Stimulated activated CD4-positive, alpha-beta T cell treated with anti-CD3 and anti-CD28 coated beads, Interleukin-2, amount 100 ng/mL, for 24 hours (primary cell): ENCODE measurements at places on chromosomes 2 and 18.

DNA sequence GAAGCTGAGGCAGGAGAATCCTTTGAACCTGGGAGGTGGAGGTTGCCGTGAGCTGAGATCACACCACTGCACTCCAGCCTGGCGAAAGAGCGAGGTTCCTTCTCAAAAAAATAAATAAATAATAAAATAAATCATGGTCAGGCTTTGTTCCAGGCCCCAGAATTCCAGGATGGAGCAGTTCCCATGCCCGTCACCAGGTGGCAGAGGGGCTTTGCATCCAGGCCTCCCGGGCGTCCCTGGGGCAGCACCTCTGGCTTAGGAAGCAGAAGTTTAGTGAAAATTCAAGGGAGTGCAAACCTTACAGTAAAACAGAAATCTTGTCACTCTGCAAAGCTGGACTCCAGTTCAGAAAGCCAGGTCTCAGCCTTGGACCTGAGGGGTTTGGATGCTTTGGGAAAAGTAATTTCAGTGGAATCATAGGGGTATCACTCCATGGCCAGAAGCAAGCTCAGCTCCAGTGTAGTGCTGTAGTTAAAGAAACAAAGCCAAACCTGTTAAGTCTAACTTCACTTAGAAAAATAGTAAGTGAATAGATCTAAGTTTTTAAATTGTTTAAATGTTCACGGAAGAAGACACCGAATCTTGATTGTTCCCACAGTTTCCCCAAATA, 512.7 kb downstream of the CMPK2 start:
- DNase-seq, result peak; percentile 10

GRCh38 chr18:47800248-47800647, 130.2 kb downstream of the SMAD2 start:
- no peak for DNase-seq

DNA sequence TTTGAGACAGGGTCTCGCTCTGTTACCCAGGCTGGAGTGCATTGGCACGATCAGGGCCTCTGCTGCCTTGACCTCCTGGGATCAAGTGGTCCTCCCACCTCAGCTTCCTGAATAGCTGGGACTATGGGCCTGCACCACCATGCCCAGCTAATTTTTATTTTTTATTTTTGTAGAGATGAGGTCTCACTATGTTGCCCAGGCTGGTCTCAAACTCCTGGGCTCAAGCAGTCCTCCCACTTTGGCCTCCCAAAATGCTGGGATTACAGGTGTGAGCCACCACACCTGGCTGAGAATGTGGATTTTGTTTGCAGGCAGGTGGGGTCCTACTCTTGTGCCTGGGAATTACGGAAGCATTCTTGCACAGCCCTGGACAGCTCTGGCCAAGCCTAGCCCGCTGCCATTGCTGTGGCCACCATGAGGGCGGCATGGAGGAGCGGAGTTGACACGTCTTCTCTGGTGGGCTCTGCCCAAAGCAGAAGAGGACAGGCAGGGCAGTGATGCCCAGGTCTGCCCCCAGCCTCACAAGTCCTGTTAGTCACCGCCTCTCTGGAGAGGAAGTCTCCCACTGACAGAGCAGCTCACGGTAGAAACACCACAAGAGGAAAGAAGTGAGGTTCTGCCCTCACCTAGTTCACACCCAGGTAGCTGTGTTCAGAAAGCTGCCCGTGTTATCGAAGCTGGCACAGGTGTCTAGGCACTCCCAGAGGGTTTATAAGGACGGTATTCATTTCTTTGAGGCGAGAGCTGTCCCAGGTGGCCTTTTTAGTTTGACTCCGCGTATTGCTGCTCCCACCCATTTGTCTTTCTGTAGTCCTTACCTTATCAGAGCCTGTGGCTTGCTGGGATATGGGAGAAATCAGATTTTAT, 46.2 kb downstream of the ARMC9 start:
- no peak for DNase-seq

DNA sequence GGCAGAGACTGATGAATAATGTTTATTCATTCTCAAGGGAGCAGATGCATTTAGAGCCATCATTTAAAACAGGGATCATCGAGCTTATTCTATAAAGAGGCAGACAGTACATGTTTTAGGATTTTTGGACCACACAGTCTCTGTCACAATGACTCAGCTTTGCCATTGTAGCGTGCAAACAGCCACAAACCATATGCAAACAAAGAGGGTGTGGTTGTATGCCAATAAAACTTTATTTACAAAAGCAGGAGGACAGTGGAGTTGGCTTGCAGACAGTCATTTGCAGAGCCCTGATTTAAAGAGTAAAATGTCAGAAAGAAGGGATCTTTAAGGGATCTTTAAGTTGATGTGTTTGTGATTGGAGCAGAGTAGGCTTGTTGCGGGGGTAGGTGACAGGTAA, 51.5 kb downstream of the SMIM21 start:
- DNase-seq, result no peak

GRCh38 chr18:24427484-24427883, 1.0 kb downstream of the IMPACT start:
- DNase-seq, result no peak

GRCh38 chr2:64119369-64119768, 24.9 kb downstream of the PELI1 start:
- DNase-seq, result no peak

- DNase-seq, result no peak
Measured at GRCh38 chr2:241810307-241811200, 1.6 kb downstream of the NEU4 start.

- peak; percentile 8 for DNase-seq
Measured at GRCh38 chr2:41495050-41495449, 552.8 kb upstream of the PKDCC start.

- DNase-seq, result peak; percentile 70
Measured at GRCh38 chr2:42809819-42810120, 17.4 kb upstream of the HAAO start.

- peak; percentile 86 for DNase-seq
Measured at GRCh38 chr2:219057709-219058540, 2.8 kb downstream of the IHH start.

DNA sequence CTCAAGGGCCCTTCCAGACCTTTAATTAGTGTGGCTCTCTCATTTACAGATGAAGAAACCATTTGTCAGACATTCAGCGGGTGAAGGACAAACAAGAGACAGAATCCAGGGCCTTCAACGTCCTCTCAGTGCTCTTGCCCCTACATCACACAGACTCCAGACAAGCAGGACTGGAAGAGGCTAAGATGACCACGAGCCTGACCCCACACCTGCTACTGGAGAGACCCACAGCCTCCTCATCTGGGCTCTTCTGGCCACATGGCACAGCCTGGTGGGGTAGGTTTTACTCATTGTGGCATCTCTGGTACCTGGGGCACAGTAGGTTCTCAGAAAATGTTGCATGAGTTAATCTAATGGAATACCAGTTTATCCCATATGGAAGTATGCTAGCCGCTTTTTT, 69.6 kb upstream of the TMEM247 start:
- no peak for DNase-seq

- no peak for DNase-seq
Measured at GRCh38 chr18:58175122-58175785, 131.2 kb downstream of the NEDD4L start.

GRCh38 chr2:45942237-45942738, 290.8 kb downstream of the PRKCE start:
- no peak for DNase-seq

- DNase-seq, result no peak
Measured at GRCh38 chr2:101401326-101401665, 14.0 kb upstream of the CREG2 start.

GRCh38 chr2:81895620-81896250, 1591.2 kb upstream of the LRRTM1 start:
- no peak for DNase-seq

GRCh38 chr2:188318161-188318749, 26.6 kb downstream of the GULP1 start:
- DNase-seq, result no peak

- DNase-seq, result no peak
Measured at GRCh38 chr2:174759381-174760065, 4.7 kb downstream of the CHRNA1 start.

DNA sequence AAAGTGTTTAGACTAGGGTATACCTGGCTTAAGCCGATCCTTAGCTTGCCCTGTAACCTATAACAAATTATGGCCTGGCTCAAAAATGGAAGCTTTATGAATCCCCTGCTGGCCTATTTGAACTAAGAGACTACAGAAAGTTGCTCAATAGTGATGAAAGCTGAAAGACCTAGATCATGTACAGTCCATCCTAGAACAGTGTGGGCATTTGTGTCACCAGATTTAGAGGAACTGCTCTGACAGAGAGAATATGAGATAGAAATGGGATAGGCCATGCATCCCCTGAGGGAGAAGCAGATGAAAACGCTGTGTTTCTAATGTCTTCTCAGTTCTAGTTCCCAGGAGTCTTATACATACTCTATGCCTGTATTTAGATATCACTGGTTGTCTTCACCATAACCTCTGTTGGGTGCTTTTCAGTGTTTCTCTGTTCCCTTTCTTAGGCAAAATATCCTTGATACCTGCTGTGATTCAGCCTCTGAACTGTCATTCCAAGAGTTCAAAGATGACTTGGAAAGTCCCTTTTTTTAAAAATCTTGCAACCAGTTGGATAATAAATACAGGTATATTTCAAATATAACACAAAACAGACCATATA, 246.9 kb upstream of the SLC39A10 start:
- no peak for DNase-seq

DNA sequence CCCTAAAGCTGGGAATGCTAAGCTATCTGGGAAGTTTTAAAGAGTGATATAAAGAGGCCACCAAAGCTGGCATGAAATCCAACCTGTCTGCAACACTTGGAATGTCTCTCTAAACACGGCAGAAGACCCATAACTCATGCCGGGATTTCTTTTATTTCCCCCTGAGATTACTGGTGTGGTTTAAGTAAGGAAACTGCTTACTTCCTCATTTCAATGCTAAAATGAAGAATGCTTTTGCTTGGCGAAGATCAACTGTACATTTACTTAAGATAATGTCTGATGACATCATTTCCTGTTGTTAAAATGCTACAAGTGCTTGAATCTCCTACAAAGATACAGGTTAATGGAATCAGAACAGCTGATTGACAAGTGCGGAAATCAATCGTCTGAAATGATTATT, 353.8 kb upstream of the SALL3 start:
- no peak for DNase-seq

DNA sequence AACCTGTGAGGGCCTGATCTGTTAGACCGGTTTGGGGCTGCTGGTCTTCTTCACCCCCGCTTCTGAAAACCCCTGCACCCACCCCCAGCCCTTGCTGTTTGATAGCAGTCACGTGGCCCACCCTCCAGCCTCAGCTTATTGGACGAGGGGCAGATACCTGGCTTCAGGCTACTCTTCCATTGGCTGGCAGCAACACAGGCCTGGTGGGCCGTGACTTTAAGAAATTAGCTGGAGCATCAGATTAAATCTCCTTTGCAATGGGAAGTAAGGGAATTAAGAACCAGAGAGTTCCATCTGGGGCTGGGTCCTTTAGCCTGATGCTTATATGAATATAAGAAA, 107.3 kb downstream of the KLHL29 start:
- DNase-seq, result no peak

DNA sequence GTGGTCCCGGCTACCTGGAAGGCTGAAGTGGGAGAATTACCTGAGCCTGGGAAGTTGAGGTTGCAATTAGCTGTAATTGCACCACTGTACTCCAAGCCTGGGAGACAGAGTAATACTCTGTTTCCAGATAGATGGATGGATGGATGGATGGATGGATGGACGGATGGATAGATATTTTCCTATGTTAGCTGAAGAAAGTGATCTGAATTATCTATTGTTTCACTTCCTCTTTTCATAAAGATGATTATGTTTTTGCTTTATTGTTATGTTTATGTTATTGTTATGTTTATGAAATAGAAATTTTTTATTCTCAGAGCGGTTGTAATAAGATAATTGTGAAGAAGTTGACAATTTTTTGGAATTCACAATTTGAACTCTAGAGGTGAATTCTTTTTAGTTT, 33.3 kb upstream of the TTC27 start:
- no peak for DNase-seq

- no peak for DNase-seq
Measured at GRCh38 chr2:141889788-141890187, 241.0 kb downstream of the LRP1B start.

DNA sequence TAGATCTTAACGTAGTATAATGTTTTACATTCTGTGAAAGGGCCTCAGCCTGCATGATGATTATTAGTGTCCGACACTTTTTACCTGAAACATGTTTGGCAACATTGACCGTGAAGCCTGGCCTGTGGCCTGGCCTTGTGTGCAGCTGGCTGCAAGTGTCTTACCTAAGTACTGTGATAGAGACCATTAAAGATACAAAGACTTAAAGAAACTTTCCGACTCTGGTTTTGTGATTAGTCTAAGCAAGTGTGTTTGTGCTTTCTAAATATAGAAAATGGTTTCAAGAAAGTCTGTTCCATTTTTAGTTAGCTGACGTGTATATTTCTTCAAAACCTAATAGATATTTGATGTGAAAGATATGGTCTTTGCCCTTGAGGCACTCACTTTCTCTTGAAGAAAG, 601.8 kb downstream of the LRP1B start:
- no peak for DNase-seq

GRCh38 chr2:5699963-5700362, 7.8 kb downstream of the SOX11 start:
- no peak for DNase-seq

DNA sequence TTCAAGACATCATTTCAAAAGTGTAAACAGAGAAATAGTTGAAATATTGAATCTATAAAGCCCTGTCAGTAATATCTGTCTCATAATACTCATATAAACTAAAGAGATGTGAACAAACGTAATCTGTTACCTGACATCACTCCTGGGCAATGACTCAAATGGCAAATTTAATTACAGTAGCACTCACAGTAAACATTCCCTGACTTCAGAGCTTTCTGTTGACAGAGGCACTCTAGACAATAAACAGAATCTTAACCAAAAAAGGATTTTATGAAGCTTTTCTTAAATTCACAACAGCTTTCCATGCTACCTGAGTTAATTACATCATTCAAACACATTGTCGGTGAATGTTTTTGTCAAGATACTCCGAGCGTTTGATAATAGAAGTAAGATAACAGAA, 128.1 kb upstream of the PDE1A start:
- no peak for DNase-seq

- no peak for DNase-seq
Measured at GRCh38 chr18:59057969-59058368, 81.7 kb upstream of the SEC11C start.

DNA sequence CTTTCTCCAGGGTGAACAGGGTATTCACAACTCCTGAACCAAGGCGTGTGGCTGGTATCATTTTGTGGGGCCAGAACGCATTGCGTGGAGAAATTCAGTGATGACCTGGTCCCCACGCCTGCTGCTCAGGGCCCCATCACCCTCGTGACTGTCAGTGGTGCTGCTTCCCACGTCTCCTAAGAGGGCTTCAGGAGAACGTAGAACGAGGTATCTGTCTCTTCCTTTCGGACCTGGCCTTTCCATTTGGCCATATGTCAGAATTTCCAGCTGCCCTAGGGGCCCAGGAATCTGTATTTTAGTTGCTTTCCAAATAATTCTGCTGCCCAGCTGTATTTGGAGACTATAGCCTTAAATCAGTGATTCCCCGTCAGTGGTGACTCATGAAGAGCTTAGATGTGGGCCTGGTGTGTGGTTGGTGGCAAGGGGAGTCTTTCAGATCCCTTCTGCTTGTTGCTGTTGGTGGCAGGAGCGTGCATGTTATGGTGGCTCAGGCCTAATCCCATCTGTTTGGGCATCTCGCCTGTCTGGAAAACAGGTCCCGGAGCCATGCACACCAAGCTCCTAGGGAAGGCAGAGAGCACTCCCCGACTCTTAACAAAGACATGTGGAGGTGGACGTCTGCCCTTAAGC, 56.4 kb downstream of the NPAS2 start:
- DNase-seq, result no peak

- DNase-seq, result no peak
Measured at GRCh38 chr18:55256226-55256928, 297.1 kb upstream of the CCDC68 start.
